ENCODE measurements at places on chromosomes 2 and 18. TPM values are rescaled to one million over a fixed set of nuclear protein-coding genes. Genes with fewer than 3 reads are reported as not detected.

The CIDEA gene
- polyA plus RNA-seq: 3.0 TPM

DNA sequence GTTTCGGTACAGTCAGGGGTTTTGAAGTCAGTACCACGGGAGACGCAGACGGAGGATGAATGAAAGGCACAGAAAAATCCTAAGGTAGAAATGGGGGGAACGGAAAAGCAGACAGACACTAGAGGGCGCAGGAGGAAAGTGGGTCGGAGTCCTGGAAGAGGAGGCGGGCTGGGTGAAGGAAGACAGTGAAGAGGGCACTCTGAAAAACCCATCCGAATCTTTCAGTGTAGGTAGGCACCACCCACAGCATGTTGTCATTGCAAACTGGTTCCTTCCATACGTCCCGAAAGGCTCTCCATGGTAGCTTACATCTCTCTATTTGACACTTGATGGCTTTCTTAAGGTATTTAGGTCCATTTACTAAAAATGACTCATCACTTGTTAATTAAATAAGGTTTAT is 18.5 kb upstream of the ZNF236 start:
- DNase-seq: no peak

GRCh38 chr2:14306268-14306861 is 326.2 kb upstream of the LRATD1 start:
- no peak for DNase-seq

- DNase-seq: no peak
Observed at GRCh38 chr2:16128746-16129610, 188.6 kb downstream of the MYCN start.

- no peak for DNase-seq
Observed at GRCh38 chr18:47758000-47758399, 172.5 kb downstream of the SMAD2 start.

GRCh38 chr2:181585732-181586131 is 71.2 kb downstream of the CERKL start:
- no peak for DNase-seq

GRCh38 chr2:84881581-84882413 is 913 bp upstream of the TRABD2A start:
- DNase-seq: no peak

DNA sequence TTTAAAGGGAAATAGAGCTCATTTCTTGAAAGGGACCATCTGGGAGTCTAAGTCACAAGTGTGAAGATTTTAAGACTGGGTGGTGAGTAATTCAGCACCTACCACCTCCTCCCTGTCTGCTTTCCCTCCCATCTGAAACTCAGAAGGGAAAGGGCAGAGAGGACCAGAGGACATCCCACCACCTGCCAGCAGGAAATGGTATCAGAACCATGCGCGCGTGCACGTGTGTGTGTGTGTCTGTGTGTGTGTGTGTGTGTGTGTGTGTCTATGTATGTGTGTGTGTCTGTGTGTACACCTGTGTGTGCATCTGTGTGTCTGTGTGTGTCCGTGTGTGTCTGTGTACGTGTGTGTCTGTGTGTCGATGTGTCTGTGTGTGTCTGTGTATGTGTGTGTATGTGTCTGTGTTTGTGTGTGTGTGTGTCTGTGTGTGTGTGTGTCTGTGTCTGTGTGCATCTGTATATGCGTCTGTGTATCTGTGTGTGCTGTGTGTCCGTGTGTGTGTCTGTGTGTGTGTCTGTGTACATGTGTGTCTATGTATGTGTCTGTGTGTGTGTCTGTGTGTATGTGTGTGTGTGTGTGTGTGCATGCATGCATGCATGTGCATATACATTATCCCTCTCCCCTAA is 76.8 kb downstream of the ZFP36L2 start:
- no peak for DNase-seq
